ENCODE measurements at places on chromosomes 5 and 9.

DNA sequence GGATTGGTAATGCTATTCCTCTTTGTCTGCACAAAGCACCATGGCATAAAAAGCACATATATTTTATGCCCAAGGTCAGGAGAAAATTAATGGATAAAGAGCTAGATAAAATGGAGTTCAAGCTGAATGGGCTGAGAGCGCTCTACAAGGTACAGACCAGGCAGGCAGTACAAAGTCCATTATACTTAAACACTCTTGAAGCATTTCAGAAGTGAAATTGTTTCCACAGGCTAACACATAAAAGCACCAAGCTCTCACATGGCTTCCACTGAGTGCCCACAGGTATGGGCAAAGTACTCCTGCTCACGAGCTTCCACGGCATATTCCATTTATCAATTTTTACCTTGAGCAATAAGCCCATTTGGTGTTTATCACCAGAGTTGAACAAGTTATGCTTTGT is 771.2 kb upstream of the DMAC1 start:
- no peak for DNase-seq

DNA sequence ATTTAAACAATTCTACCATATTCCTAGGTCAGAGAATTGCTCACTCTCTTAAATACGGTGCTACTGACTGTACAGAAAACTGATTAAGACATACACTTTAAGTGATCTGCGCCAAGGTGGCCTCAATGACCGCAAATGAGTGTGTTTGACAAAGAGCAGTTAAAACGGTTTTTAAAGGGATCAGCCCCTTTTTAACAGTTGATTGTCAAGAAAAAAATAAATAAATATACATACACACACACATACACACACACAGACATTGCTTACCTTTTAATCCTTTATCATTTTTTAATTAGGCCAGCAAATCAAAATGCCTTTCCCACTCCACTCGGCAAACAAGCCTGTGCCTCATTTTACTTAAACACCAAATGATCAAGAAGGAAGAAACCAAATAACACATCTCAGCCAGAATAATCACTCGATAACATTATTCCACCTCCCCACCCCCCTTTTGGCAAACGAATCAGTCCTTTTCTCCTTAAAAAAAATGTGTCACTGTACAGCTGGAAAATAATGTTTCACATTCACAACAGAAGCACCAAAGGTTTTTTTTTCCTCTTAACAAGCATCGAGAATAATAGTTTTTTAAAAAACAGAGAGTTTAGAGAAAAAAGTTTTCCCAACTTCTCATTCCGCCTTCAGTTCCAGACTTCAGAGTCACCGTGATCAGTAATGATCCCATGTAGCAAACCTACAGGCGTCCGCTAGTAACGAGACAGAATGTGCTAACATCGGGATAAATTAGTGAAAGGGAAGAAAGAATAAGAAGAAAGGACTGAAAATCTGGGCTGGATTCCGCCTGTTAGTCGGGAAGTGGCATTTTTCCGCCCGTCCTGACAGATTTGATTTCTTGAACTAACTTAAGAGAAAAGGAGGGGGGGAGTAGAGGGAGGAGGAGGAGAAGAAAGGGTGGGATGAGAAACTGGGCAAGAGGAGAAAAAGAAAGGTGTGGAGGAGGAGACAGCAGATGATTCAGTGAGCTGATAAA is at the start of gene ZNF608:
Gene ZNF608, minus strand, starts transcription at position 712 of the 988 bp plus-strand sequence. CDS start 1,650 bp downstream, outside the sequence.
- peak; percentile 32 for DNase-seq

GRCh38 chr5:31047621-31048020 is 145.9 kb upstream of the CDH6 start:
- no peak for DNase-seq

GRCh38 chr5:138138949-138139780 is at the start of gene NME5:
Gene NME5 (minus strand): TSS chr5:138139428. CDS start chr5:138138780, 648 bp downstream.
- DNase-seq: peak; percentile 69

GRCh38 chr5:111976705-111977435 is 219.9 kb upstream of the NREP start:
- no peak for DNase-seq

- DNase-seq: no peak
Measured at GRCh38 chr9:19969721-19970120, 180.9 kb upstream of the SLC24A2 start.

DNA sequence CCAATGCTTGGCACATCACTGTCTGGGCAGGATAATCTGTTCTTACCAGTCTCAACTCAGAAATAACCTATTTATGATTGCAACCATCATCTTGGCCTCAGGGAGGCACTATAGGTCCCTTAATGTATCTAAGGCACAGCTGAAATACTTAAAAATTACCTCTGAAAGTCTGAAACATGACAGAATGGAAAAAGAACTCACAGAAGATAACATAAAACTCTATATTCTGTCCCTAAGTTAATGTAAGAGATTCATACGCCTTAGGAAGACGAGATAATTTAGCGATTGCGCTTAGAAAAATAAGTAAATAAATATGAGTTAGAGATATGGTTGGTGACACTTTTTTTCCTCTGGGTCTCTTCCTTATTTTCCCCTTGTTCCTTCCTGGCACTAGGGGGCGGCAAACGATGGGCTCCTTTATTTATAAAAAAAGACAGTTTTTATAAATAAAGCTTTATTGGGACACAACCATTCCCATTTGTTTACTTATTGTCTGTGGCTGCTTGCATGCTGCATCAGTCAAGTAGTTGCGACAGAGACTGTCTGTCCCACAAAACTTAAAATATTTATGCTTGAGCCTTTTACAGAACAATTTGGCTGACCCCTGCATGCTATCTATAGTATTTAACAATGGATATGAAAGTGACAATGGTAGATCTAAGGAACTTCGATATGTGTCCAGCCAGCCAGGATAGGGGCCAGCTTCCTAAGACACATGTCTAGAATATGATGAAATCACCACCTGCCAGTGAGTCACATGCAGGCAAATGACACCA is 79.6 kb downstream of the PDE4D start:
- DNase-seq: peak; percentile 57

DNA sequence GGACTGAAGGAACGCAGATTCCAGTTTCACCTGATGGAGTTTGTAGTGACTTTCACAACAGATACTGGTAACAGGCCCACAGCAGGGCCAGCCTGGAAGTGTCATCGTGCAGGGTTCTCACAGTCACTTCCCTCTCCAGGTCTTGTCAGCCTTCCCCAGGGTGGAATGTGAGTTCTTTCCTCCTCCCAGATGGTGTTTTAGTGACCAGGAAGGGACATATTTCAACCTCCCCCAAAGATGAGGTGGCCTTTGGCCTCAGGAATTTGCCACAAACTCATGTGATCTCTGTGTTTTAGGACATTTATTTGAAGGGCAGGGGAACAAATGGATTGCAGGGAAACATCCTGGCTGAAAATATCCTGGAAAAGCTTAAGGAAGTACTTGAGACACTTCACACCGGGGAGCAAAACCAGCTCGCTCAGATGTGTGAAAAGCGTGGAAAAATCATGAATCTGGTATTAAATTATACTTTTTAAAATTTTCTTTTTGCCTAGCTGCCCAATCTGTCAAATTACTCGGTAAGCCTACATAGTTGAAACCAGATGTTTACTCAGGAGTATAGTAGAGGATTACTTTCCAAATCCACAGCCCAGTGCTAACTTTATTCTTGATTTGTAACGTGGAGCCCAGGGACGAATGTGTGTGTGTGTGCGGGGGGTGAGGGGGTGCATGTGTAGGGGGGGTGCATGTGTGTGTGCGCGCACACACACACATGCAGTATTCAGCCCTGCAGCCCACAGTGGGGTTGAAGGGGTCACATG is 66.8 kb downstream of the PTPDC1 start:
- DNase-seq: no peak

- DNase-seq: no peak
Measured at GRCh38 chr5:143932584-143932983, 120.6 kb downstream of the HMHB1 start.

DNA sequence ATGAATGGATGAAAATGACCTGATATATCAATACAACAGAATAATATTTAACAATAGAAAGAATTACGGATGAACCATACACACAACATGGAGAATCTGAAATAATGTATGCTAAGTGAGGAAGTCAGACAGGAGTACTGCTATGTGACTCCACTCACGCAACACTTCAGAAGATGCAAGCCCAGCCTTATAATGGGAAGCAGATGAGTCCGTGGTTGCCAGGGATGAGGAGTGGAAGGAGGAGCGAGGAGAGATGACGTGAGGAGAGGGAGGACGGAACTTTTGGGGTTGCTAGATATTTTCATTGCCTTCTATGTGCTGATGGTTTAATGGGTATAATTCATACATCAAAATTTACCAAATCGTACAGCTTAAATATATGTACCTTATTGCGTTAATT is 55.4 kb upstream of the ERCC6L2 start:
- no peak for DNase-seq

GRCh38 chr9:123548741-123549545 is 192.9 kb downstream of the CRB2 start:
- no peak for DNase-seq

DNA sequence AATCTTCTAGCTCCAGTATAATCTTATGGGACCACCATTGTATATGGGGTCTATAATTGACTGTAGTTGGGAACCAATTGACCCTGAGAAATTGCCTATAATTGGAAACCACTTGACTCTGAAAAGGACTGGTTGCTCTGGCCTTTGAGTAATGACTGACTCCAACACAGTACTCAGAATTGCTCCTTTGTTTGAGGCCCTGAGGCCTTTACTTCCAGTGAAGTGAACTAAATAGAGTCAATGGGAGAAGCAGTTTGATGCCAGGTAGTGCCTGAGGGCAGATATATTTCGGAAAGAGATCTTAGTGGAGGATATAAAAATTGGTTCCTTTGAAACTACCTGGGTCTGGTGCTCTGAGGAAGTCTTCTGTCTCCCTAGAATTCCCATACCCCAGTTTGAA is 16.0 kb upstream of the TMEM171 start:
- DNase-seq: no peak

GRCh38 chr5:170741801-170742200 is 41.7 kb upstream of the GABRP start:
- no peak for DNase-seq

- no peak for DNase-seq
Measured at GRCh38 chr9:120925535-120926396, 830 bp downstream of the TRAF1 start.

GRCh38 chr9:127875306-127875966 is 2.0 kb downstream of the AK1 start:
- no peak for DNase-seq

Measured in BE2C (cell line).